ENCODE measurements at places on chromosomes 3 and 15.

GRCh38 chr3:71423151-71423906, 160.2 kb downstream of the FOXP1 start:
- DNase-seq, result no peak

DNA sequence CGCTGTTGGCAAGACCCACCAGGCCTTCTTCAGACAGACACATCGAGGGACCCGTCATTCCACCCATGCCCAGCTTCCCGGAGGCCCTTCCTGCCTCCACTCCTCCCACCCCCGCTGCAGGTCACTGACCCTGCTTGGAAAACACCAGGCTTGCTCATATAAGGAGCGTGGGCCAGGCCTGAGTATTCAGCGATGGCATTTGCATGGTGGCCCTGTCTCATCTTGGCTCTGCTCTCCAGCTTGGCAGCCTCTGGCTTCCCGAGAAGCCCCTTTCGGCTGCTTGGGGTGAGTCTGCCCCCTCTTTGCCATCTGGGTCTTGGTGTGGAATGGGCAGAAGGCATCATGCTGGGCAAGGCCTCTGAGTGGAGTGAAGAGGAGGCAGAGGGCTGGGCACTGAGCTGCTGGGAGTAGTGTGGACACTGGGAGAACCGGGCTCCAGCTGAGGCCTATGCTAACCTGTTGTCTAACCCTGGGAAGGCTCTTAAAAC, at the start of gene ITIH3:
TSS of gene ITIH3 (plus strand) at position 185 of the 488 bp plus-strand sequence. CDS start at position 193, 8 bp downstream.
- no peak for DNase-seq

DNA sequence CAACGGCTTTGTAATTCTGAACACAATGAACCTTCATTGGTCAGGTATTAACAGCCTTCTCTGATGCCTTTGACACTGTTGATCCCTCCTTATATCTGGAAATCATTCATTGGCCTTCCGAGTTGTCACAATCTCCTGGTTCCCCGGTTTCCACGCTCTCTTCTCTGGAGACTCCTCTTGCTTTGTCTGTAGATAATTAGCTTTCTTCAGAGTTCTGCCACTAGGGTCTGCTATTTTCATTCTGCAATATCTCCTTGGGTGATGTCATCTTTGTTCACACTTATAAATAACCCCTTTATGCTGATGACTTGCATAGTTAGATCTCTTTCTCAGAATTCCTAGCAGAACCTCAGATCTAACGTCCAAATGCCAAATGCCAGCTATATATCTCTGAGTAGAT, 583.8 kb upstream of the ZNF717 start:
- DNase-seq, result no peak

DNA sequence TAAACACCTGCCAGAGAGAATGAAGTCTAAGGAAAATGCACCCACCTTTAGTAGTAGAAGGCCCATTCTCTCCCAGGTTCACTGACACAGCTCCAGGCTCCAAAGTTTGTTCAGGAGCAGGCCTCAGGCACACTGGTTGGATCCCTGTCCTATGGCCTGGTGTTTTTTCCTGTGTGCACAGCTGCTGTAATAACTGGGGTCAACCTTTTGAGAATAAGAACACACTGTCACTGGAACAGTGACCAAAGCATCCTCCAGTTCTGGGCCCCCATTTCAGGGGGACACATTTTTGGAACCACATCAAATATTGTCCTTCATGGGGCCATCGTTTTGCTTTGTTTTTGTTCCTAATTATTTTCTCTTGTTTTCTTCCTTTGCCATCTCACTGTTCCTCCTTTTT, 95.8 kb downstream of the ARNT2 start:
- no peak for DNase-seq

- DNase-seq, result no peak
These were observed 154.6 kb downstream of the EEFSEC start for GRCh38 chr3:128307781-128308469.

GRCh38 chr3:188581792-188582191, 427.8 kb downstream of the LPP start:
- no peak for DNase-seq

GRCh38 chr3:97971679-97972567, at the start of gene RIOX2:
RIOX2 (minus strand) TSS chr3:97972431; CDS start chr3:97967593, 4,838 bp downstream.
- DNase-seq, result no peak

DNA sequence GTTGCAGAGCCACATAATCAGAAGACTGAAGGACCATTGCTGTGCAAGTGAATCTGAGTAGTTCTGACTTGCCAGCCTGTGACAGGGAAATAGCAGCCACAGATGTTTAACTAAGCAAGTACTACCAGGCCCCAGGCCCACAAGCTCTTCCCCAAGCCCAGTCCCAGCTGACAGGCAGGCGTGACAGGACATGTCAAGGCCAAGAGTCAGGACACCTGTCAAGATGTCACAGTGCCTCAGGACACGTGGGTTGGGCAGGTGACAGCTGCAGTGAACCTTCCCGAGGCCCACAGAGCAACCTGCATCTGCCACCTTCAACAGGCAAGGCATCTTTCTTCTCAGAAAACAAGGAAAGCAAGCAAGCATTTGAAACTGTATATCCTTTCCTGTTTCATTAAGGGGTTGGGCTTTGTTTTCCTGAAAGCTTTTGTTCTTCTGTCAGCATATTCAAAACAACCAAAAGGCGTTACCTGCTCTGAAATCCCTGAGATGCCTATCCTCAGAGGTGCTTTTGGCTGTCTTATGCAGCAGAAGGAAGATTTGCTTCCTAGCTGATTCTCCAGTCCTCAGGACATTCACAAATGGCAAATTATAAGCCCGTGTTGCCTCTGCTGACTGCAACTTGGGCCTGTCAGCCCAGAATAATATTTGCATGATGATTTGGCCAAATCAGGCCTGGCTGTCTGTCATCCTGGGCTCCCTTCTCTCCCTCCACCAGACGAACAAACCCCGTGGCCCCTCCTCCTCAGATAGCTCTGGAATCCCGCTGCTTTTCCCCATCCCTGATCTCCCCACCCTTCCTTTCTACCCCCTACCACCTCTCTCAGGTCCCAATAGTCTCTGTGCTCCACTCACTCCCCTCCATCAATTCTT, 171.8 kb upstream of the WNT5A start:
- DNase-seq, result no peak

DNA sequence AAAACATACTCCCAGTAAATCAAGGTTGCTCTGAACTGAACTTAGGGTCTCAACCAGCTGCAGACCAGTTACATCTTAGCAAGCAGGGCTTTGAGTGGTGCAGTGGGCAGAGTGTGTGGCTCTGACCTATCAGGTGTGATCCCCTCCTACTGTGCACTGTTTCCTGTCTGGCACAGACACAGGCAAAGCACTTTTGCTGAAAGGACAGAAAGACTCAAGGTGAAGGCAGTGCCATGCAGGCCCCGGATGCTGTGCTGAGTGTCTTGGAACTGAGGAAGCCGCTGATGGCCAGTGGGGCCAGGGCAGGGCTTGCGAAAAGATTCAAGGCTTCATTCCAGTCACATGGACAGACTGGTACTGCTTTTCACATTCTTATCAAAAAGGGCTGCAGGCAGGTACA, 85.2 kb downstream of the CACNA1D start:
- DNase-seq, result no peak

- no peak for DNase-seq
These were observed 1037.5 kb downstream of the TBL1XR1 start for GRCh38 chr3:176159796-176160195.

- DNase-seq, result no peak
These were observed 6.6 kb upstream of the MNS1 start for GRCh38 chr15:56471440-56472069.

GRCh38 chr3:123683505-123684154, 98.8 kb upstream of the HACD2 start:
- no peak for DNase-seq

- no peak for DNase-seq
These were observed 163.2 kb downstream of the CACNA1D start for GRCh38 chr3:53657651-53658050.

GRCh38 chr3:52004163-52004787, 8.6 kb upstream of the RPL29 start:
- DNase-seq, result no peak

GRCh38 chr3:119261055-119261454, 20.4 kb upstream of the B4GALT4 start:
- no peak for DNase-seq

DNA sequence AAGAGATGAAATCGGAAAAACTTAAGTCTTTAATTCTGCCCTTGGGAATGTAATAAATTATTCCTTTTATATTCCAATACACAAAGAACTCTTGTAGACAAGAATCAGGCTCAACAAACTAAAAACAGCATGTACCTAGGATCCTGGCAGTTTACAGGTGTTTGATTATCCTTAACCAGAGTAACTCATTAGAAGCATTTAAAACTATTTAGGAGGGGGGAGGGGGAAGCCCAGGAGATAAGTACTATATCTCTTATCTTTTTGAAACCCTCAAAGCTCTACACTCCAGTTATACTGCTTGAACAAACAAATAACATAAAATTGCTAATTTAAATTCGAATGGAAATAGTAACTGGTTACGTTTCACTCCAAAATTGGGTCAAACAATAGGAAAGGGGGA, 1.9 kb downstream of the CNBP start:
- DNase-seq, result no peak

GRCh38 chr3:23174426-23175039, 28.6 kb upstream of the UBE2E2 start:
- DNase-seq, result no peak

DNA sequence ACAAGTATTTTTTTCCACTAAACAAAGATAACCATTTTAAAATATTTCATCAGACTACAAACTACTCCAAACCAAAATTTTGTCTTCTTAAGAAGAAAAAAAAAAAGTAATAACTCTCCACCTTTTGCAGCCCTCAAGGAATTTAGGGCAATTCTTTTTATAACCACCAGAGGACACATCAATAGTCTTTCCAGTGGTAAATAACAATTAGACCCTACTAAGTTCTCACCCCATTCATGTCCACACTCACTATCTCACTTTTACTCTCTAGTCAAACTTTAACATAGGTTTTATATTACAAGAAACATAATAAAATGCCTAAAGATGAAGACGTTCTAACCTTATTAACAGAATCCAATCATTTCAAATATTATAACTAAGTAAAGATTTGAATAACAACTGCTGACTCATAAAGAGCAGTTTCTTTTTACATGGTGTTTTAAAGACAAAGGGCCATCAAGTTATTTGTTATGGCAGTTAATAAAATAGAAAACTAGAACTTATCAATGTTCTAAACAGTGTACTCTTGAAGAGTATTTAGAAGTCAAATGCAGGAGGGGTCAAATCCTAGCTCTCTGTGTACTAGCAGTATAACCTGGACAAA, 33.0 kb downstream of the CCDC39 start:
- no peak for DNase-seq

DNA sequence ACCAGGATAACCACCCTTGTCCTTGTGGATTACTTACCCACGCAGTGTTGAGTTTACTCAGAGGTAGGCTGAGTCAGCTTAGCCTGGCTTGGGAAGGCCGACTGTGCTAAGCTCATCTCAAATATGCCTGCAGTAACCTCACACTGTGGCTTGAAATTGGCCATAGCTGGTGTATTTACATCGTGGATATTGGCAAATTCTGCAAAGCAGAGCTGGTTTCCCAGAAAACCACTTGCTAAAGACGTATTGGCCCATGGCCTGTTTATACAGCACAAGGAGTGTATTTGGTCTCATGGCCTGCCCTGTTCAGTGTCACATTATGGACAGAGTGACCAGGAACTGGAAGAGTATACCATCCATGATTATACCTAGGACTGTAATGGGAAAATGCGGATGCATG, 170.5 kb upstream of the UBE3A start:
- no peak for DNase-seq

DNA sequence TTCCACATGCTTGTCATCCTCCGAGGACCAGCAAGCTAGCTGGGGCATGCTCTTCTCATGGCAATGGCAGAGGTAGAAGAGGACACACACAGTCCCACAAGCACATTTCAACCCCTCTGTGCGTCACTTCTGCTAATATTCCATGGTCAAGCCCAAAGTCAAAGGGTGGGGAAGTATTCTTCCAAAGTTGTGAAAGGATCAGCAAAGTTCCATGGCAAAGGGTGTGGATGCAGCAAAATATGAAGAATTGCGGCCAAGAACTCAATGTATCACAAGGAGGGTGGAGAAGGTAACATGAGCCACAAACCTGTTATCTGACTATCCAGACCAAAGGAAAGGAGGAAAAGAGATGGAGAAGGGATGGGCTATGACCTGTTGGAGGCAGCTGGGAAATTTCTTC, 71.2 kb upstream of the SNRK start:
- no peak for DNase-seq

DNA sequence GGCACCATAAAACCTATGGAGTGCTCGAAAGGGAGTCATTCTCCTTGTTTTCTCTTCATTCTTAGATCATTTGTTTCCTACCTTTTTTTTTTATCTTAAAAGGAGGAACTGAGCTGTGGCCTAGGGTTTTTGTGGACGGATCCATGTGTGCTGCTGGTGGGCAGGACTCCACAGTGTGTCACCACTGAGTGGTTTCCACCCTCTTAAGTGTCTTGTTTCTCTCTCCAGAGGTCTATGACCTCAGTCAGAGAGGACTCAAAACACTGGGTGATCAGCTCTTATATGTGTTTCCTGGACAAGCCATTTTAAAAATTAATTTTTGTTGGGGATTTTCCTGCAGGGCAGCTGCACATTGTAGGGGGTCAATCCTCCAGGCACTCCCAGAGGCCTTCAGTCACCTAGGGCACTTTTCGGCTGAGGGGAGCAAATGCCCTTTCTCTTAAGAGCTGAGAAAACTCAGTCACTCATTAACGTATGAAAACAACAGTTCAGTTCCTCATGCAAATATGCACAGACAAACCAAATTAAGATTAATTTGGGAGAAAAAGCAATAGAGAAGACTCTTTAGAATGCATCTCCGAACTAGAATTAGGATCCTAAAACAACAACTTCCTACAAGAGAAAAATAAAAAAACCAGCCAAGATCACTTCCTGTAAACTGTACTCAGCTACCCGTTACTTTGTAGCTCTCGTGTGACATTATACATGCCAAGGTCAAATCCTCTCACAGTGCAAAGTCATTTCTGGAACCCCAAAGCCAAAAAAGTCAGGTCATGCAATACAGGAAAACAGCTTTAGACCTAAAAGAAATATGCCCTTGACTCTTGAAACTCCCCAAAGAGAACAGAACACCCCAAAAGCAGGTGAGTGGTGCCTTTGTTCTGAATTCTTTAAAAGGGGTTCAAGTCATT, 27.6 kb upstream of the FAM3D start:
- no peak for DNase-seq

DNA sequence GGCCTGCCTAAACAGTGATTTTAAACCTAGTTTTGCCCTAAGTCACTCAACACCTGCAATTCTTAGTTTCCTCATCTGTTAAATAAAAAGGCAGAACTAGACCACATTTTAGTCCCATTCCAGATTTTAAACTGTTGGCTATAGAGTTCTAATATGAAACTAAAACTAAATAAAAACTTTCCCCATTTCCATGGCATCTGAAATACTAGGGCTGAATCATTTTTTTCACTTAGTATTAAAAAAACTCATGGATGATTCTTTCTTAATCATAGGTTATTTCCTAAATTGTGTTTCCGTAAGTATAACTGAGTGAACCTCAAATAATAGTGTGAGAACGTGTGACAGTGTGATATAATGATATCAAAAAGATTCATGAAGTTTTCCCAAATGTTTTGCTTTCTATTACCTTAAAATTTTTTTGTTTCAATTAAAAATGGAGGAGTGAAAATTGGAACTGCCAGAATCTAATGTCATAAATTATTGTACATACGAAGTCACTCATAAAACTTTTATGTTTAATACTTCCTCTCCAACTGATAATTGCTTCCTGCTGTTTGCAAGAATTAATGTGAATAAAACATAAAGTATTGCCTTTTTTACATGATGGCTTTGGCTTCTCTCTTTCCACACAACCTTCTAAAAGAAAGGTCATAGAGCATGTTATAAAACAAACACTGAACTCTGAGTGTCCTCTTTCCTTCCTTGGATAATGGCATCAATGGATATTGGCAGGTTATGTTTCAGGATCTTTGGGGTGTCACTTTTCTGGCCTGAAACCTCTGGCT, 315.1 kb upstream of the MME start:
- DNase-seq, result no peak

GRCh38 chr3:16460886-16461285, 52.6 kb downstream of the RFTN1 start:
- no peak for DNase-seq
